MV-4-11 (cell line): ENCODE measurements at places on chromosomes 3 and 15.

DNA sequence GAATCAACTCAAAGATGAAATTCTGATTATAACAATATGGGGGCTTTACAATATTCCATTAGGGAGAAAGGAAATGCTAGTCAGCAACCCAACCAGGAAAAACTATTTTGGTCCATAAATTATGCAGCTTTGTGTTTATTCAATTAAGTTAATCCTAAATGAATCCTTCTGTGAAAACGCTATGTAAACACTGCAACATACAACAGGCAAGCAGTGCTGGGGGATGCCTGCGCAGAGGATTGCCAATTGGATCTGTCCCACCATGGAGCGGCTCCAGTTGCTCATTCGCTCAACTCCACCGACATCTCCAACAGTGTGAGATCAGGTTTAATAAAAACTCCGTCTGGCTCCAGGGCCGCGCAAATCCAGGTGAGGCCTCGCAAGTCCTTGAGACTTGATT, 290.5 kb upstream of the VEPH1 start:
- DNase-seq, result no peak

GRCh38 chr3:98564282-98565005, 29.0 kb downstream of the CPOX start:
- no peak for DNase-seq

- no peak for DNase-seq
Observed at GRCh38 chr15:60972301-60972700, 256.8 kb downstream of the RORA start.

- no peak for DNase-seq
Observed at GRCh38 chr15:95259965-95260364, 1028.6 kb downstream of the MCTP2 start.

GRCh38 chr3:177279118-177279815, 82.0 kb upstream of the TBL1XR1 start:
- no peak for DNase-seq

DNA sequence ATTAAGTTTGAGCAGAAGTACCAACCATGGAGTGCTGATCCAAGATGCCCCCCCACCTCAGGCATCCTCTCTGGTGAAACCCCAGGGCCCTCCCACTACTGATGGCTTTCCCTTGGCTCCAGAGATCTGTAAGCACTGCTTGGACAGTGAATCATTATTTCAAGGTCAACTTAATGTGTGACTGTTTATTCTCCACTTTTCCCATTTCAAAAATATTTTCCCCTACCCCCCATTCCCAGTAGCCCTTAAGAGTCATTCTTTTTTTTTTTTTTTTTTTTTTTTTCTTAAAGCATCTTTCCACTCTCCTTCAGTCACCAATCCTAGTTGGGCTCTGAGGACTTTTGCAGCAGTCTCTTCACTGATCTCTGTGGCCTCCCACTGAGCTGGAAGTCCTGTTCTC, 82.6 kb downstream of the PCCB start:
- DNase-seq, result no peak

GRCh38 chr3:42500909-42501308, 1.5 kb upstream of the VIPR1 start:
- no peak for DNase-seq

GRCh38 chr3:156801746-156802145, 24.4 kb upstream of the LEKR1 start:
- DNase-seq, result no peak

GRCh38 chr3:129552287-129553050, 9.5 kb downstream of the H1-8 start:
- DNase-seq, result no peak

- no peak for DNase-seq
Observed at GRCh38 chr15:66899555-66900350, 165.6 kb upstream of the SMAD3 start.

DNA sequence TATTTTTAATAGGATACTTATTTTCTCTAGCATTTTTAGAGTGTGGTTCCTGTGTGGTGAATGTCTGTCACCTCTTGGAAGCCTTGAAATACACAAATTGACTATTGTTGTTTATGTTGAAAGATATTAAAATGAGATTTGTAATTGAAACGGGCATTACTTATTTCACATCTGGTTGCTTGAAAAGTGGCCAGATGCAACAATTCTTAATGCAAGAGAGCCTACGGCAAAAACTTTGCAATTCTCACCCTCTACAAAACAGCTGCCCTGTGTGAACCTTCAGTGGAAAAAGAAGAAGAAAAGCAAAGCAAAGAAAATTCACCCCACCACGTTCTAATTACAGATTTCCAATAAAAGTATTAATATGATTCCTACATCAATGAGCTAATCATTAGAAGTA, 46.6 kb downstream of the PPARG start:
- no peak for DNase-seq

DNA sequence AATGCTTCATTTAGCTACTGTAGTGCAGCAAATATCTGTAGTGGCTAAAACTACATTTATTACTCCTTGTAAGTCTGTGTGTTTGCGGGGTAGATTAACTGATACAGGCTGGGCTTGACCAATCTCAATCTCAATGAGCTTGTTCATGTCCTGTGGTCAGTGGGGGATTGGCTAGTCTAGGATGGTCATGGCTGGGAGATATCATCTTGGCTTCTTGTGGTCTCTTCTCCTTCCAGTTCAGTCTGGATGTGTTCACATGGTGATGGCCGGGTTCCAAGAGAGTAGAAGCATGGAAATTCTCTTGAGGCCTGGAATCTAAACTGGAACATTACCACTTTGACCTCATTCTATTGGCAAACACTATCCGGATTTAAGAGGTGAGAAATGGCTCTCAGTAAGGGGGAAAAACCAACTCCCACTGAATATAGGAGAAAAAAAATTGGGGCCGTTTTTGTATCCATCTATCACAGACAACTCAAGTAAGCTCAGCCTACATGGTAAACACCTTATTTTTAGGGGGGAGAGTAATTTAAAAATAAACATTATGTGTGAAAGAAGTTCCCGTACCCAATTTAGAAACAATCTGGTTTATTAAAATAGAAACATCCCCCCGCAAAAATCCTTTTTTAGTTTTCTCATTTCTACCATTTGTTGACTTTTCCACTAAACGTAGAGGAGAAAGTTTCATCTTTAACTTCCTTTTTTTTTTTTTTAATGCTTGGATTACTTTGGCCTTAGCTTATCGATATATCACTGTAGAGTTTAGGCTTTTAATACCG, 284.9 kb upstream of the TBC1D5 start:
- DNase-seq, result peak; percentile 33

- no peak for DNase-seq
Observed at GRCh38 chr3:149657321-149657925, 402 bp downstream of the WWTR1 start.

- peak; percentile 70 for DNase-seq
Observed at GRCh38 chr3:31004025-31004678, 109.7 kb upstream of the GADL1 start.

GRCh38 chr3:130772129-130772528, 25.5 kb upstream of the PIK3R4 start:
- DNase-seq, result peak; percentile 44

GRCh38 chr3:117473981-117474538, 764.5 kb downstream of the TUSC7 start:
- DNase-seq, result no peak

GRCh38 chr3:4261406-4261805, 41.8 kb upstream of the SETMAR start:
- DNase-seq, result no peak

DNA sequence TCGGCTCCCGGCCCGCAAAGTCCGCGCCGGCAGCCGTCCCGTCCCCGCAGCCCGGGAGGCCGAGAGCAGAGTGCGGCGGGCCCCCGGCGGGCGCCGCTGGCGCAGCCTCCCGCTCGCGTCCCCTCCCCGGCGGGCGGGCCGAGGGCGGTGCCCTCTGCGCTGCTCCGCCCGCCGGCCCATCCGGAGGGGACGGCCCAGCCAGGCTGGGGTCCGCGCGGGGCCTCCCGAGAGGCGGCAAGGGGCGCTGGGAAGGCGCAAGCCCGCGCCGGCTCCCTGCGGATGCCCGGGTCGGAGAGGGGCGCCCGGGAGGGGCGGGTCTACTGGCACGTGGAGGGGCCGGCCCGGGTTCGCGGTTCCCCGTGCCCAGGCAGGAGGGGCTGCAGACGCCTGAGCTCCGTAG, at the start of the genes CLCN2 and POLR2H:
TSS of gene CLCN2 (minus strand) at position 74 of the 400 bp plus-strand sequence. CDS start 126 bp downstream, outside the sequence.
TSS of gene POLR2H (plus strand) at position 179 of the 400 bp plus-strand sequence. CDS start 1,783 bp downstream, outside the sequence.
- DNase-seq, result peak; percentile 19

- DNase-seq, result no peak
Observed at GRCh38 chr3:36992806-36993325, at the start of gene EPM2AIP1. Gene EPM2AIP1 (minus strand): TSS chr3:36993131. CDS start chr3:36993077, 54 bp downstream.

- DNase-seq, result no peak
Observed at GRCh38 chr3:194279101-194279500, 72.0 kb downstream of the CPN2 start.

DNA sequence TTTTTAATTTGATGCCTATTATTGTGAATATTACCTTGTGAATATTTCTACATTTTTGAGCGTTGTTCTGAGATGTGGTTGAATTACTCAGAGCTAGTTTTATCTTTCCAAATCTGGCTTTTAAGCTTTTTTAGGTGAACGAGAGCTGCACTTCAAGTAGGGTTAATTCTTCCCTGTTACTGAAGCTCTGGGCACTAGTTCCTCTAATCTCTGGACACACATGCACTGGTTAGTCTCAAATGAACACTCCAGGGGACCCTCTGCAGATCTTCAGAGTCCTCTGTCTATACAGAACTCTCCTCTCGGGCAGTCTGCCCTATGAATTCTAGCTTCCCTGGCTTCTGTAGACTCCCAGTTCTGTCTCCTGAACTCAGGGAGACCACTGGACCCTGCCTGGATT, 237.5 kb upstream of the TBC1D5 start:
- DNase-seq, result peak; percentile 53
